ENCODE measurements at places on chromosomes 1 and 21.

GRCh38 chr1:7070389-7071029 is 285.3 kb downstream of the CAMTA1 start:
- DNase-seq: peak; percentile 6

GRCh38 chr1:84851839-84852238 is 41.2 kb downstream of the LPAR3 start:
- DNase-seq: no peak

DNA sequence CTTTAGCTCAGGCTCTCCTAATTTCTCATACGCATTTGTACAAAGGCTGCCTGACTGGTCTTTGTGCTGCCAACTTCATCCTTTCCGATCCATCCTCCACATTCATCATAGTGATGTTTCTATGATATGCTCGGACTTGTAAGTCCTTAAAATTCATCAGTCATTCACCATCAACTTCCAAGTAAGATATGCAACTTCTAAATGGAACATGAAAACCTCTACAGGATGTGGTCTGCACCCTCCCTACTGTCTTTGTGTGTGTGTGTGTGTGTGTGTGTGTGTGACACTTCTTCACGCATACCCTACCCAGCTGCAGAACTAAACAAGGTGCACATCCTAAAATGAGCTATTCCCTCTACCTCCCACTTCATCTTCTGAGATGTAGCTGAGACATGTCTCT is 397.9 kb upstream of the NR5A2 start:
- DNase-seq: no peak

GRCh38 chr21:40507978-40508377 is 339.0 kb downstream of the DSCAM start:
- no peak for DNase-seq

- no peak for DNase-seq
Observed at GRCh38 chr1:27331922-27332321, 9.9 kb upstream of the SYTL1 start.

GRCh38 chr1:86750530-86750929 is 46.2 kb downstream of the SH3GLB1 start:
- DNase-seq: no peak

DNA sequence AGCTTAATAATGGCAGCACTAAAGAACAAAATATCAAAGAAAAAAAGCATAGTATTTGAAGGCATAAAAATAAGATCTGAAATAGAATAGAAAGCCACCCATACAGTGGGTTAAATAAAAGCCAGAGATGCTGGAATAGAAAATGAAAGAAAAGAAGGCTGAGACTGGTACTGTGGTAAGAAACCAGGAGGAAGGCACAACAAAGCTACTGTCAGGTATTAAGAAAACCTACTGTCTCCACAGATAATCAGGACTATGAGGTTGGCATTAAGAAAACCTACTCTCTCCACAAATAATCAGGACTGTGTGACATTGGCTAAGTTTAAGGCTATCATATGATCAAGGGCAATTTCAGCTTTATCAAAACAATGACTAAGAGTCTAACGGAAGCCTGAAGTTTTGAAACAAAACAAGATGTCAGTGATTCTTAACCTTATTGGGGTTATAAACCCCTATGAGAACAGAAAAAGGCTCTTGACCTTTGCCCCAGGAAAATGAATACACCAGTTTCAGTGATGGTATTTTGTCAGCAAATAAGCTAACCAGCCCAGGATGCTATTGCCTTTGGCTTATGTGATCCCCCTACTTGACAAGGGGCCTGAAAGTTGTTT is 24.4 kb downstream of the MCOLN2 start:
- DNase-seq: no peak

- no peak for DNase-seq
Observed at GRCh38 chr1:27597516-27598294, 6.2 kb downstream of the AHDC1 start.

- DNase-seq: no peak
Observed at GRCh38 chr1:84436876-84437655, 38.8 kb downstream of the DNASE2B start.

GRCh38 chr1:156083800-156084790 is 1.8 kb upstream of the MEX3A start:
- DNase-seq: no peak

- no peak for DNase-seq
Observed at GRCh38 chr1:95284420-95284819, 50.4 kb downstream of the RWDD3 start.

- DNase-seq: no peak
Observed at GRCh38 chr1:2845869-2846268, 44.4 kb upstream of the TTC34 start.

DNA sequence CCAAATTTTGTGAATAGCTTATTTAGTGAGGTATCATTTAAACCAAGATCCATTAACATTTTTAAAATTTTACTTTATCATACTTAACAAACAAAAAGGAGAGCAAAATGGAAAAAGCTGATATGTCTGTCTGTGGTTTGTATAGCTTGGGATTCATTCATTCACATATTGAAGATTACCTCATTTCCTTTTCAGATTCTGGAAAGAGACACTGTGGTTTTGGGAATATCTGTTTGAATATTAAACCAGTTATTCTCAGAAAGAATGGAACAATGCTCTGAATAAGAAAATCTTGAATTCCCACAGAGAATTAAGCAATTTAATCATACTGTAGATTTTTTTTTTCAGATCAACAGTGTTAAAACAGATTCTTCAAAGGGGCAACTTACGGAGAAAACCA is 93.8 kb upstream of the PRDX6 start:
- DNase-seq: no peak

GRCh38 chr1:172720339-172720738 is 61.4 kb downstream of the FASLG start:
- no peak for DNase-seq

DNA sequence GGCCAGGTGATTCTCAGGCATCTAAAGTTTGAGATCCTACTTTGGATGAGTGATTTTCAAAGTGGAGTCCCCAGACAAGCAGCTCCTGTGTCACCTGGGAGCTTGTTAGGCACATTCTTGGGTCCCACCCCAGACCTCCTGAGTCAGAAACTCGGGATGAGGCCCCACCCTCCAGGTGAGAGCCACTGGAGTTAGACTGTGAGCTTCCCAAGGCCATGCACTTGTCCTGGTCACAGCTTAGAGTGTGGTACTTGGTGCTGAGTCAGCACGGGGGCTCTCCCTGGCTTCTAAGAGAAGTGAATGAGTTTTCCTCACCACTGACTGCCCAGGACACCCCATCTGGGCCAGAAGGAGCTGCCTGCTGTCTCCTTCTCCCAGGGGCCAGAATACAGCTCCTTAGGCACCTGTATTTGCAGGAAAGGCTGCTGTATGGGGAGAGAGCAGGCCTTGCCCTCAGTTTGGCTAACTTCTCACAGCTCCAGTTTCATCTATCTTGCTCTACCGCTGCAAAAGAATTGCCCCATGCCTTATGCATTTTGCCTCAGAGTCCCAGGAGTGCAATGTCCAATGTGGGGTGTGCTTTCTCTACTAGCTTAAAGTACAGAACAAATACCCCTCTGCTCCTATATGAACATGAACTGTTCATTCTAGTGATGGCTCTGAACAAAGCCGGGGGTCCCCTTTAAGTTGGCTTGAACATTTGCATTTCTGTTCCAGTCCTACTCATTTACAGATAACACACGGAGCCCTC is 98.1 kb downstream of the PSMG1 start:
- DNase-seq: no peak

GRCh38 chr1:29698033-29698432 is 461.7 kb downstream of the PTPRU start:
- DNase-seq: no peak

DNA sequence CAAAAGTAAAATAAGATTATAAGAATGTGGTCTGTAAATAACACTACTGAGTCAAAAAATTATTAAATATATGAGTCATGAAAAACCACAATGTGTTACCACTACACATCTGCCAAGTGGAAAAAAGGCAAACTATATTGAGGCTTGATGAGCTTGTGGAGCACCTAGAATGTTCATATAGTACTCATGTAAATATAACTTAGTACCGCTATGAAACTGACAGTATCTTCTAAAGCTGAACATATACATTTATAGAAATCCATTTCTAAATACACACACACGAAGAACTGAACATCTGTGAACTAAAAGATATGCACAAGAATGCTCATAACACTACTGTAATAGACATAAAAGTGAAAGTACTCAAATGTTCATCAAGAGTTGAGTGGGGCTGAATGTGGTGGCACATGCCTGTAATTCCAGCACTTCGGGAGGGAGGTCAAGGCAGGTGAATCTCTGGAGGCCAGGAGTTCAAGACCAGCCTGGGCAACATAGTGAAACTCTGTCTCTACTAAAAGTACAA is 18.5 kb upstream of the GBP3 start:
- DNase-seq: no peak

GRCh38 chr21:25427828-25428227 is 179.5 kb downstream of the MRPL39 start:
- no peak for DNase-seq

GRCh38 chr1:234987415-234988154 is 141.1 kb downstream of the TOMM20 start:
- no peak for DNase-seq

GRCh38 chr21:15552914-15553494 is 176.8 kb upstream of the USP25 start:
- no peak for DNase-seq

GRCh38 chr1:50978144-50978851 is 8.3 kb downstream of the CDKN2C start:
- DNase-seq: peak; percentile 12

GRCh38 chr1:245172829-245173228 is 18.0 kb downstream of the KIF26B start:
- no peak for DNase-seq

GRCh38 chr1:41243079-41243385 is 926 bp upstream of the SCMH1 start:
- no peak for DNase-seq

DNA sequence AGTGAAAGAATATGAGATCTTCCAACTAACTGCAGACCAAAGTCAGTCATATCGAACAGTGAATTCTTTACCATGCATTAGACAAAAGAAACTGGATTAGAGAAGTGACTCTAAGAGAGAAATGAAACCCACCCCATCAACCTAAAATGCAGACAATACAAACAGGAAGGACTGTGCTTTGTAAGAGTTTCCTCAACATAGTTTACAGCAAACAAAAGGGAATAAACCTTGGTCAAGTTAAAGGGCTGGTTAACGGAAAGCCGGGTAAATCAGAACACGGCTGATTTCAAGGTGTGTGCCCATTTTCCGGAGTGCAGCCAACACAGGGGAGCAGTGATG is 39.2 kb downstream of the SIPA1L2 start:
- no peak for DNase-seq

DNA sequence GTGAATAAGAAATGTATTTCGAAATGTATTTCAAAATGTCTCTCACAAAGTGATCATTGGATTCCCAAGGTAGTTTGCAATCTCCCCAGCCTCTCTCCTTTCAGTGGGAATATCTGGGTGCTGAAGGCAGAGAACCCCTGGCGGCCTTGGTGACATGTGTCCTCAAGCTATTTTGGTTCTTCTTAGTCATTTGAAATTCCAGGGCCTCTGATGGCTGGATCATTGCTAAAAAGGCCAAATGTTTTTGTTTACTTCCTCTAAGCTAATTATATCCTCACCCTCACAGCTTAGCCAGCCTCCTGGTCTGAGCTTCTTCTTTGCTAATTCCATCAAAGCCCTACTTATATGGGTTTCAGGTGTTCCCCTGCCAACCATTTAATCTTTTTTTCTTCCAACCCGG is 71.2 kb downstream of the LRRC40 start:
- no peak for DNase-seq

GRCh38 chr21:45408801-45409261 is 3.9 kb downstream of the COL18A1 start:
- DNase-seq: no peak

DNA sequence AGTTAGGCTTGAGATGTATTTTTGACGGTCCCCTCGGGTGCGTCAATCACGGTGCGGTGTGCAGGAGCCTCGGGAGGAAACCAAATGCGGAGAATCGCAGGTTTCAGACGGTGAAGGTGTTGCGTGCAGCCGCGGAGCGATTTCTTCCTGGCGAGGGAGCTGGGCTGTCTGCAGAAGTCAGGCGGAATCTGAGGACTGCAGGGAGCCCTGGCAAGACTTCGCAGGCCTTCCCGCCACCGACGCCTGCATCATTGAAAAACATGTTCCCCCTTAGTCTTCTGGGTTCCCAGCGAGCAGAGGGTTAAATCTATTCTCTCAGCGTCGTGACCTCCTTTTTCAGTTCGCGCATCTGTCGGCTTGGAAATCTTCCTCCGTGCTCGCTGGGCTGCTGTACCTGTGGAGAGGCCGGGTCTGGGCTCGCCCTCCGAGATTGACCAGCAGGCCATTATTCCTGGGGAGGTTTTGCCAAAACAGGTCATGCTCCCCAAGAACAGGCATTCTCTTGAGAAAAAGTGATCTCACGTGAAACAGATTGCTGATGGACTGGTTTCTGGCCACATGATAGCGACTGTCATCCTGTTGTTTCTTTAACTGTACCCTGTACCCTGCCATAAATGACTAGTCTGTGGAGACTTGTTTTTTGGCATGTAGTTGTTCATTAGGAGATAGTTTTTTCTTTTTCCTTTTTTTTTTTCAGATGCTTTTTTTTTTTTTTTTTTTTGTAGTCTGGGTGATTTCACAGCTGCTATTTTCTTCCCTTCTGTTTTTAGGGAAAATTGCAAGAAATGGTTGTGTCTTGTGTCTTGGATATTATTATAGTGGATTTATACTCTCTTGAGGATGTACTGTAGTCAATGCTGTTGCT is 894 bp downstream of the EPB41 start:
- peak; percentile 23 for DNase-seq

GRCh38 chr1:47753808-47754207 is 243.4 kb downstream of the TRABD2B start:
- DNase-seq: no peak

GRCh38 chr1:186042230-186042629 is 308.0 kb downstream of the HMCN1 start:
- no peak for DNase-seq

DNA sequence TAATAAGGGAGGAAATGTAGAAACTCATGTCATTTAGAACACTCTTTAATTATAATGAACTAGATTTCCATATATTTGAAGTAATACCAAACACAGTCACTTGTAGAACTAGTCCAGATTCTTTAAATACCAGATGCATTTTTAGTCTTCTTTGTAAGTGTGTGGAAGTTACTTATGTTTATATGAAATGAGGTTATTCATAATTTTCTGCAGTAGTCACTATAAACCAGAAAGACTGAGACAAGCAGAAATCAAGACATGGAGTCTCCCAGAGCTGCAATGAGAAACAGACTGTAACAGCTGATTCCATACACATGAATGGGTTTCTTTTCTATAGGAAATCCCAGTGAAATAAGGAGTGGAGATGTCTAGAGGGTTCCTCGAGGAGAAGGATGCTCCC is 216.6 kb upstream of the ZP4 start:
- no peak for DNase-seq

DNA sequence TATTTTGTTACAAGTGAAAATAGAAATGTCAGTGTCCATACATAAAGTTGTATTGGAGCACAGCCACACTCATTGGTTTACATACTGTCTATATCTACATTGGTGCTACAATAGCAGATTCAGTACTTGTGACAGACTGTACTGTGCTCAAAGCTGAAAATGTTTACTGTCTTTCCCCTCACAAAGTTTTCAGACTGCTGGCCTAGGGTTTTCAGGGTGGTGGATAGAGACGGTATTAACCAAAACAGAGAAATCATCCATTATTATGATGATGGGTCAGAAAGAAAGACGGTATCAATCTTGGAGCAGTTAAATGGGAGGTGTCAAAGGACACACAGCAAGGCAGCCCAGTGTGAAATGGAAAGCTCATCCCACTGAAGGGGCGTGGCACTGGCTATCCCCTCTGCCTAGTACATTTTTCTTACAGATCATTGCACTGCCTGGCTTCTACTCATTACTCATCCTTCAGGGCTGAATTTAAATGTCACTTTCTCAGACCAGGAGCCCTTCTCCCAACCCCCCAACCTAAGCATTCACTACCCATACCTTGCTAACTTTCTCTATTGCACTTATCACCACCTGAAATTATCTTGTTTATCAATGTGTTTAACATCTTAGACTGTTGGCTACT is 10.2 kb downstream of the JAK1 start:
- DNase-seq: no peak

All from activated T-helper 1 cell treated with anti-CD3 and anti-CD28 coated beads, Interleukin-2, amount 50 U/mL, for 16 hours (primary cell).